Stimulated activated CD4-positive, alpha-beta T cell treated with anti-CD3 and anti-CD28 coated beads, TNF-alpha, amount 100 ng/mL, for 4 hours (primary cell): ENCODE measurements at places on chromosomes 3 and 15.

DNA sequence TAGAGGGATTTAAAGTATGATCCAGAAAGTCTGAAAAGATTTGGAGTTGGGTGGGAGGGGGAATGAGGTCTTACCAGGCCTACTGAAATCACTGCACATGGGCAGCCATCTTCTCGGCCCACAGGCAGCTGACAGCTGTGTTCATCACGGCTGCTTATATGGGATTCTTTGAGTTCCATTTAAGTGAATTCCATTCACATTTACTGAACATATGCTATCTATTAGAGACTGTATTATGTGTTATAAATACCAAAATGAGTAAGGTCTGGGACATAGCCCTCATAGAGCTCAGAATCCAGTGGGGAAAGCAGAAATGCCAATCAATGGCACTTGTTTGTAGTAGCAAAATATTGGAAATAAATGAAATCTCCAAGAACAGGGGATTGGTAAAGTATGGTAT lies 91.1 kb downstream of the TRIM42 start:
- DNase-seq = no peak

- DNase-seq = no peak
Observed at GRCh38 chr3:136473716-136474326, 223.7 kb downstream of the PCCB start.

DNA sequence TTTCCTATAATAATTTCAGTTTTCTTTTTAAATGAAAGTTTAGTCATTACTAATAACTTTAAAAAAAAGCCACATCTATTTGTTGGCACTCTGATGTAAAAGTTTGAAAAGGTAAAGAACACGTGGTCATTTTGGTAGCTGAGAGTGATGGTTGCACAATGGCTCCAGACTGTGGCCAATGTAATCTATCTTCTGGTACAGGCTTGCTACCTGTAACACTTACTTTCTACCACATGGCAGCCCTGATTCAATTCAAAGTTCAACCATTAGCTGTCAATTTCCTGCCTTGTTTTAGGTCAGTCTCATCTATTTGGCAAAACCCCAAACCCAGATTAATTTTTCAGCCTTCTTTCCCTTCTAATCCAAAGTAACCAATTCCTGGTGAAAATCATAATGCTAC lies 126.1 kb downstream of the TUSC7 start:
- no peak for DNase-seq

DNA sequence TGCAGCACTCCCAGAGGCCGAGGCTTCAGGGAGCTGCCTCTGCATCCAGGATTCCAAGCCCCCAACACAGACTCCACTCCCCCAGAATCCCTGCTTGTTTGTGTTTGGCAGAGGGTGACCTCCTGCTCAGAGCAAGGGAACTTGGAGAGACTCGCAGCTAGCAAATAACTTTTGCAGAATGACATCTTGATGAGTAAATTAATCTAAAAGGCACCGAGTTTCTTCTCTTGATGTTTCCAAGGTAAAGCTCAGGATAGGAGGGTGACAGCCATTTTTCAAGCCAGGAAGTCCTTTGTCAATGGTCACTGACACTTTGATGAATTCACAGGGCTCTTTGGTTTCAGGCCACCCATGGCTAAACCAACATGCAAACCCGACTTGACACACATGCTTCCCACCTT lies 523.0 kb downstream of the NTRK3 start:
- no peak for DNase-seq

DNA sequence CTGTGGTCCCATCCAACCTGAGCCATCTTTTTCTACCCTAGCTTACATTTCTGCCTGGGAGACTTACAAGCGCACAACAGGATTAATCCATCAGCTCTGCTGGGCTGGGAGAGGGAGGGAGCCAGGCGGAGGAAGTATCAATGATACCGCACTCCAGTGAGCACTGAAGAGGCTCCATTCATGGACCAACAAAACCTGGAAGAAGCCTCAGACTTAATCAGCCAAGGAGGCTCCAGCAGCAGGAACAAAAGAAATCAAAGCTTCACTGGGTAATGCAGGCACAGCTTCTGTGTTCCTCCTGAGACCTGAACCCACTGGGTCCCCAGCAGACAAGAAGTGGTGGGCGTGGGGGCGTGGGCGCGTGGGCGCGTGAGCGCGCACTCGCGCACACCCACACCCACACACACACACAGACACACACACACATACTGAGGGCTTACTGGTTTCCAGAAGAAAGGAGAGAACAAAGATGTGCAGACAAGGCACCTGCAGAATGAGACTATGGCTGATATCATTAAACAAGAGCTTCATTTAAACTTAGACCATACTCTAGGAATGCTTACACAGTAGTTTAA lies 87.0 kb upstream of the BOC start:
- DNase-seq = no peak
